ENCODE measurements at places on chromosomes 6 and 20. TPM values are rescaled to one million over a fixed set of nuclear protein-coding genes. Genes with fewer than 3 reads are reported as not detected.

- DNase-seq, result no peak
Observed at GRCh38 chr6:2158596-2159271, 86.7 kb downstream of the GMDS start.

DNA sequence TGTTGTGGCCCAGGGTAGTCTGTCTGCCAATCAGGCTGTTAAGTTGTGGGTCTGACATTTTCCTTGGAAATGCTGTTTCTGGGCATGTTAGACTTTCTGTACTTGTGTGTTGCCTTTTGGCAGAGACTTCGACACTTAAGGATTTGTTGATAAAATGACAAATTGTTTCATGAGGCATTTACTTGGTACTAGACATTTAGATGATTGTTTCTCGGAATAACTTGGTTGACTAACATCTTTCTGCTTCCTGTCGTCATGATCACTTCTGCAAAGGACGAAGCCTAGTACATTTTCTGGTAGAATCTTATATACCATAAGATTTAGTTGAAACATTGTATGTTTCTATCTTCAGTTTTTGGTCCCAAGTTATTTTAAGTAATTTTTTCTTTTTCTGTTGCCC, 34.1 kb downstream of the UTRN start:
- DNase-seq, result no peak

The RAMACL gene
- total RNA-seq, result 0.52 TPM

DNA sequence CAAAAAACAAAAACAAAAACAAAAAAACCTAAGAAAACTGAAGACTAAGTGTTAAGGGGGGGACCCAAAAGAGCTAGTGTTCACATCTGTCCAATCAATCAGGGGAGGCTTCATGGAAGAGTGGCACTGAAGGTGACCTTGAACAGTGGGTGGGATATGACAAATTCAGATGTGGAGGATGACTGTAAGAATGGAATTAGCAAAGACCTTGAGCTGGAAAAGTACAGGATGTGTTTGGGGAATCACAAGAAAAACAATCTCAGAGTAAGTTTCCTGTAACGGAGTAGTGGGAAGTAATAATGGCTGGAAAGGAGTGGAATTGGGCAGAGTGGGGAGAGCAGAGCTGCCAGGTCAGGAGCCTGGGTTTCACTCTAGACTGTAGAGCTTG, 2.9 kb upstream of the IER3 start:
- no peak for DNase-seq

The RIPOR3 gene
- total RNA-seq, result 4.7 TPM

The MYB gene
- total RNA-seq, result 0.16 TPM

DNA sequence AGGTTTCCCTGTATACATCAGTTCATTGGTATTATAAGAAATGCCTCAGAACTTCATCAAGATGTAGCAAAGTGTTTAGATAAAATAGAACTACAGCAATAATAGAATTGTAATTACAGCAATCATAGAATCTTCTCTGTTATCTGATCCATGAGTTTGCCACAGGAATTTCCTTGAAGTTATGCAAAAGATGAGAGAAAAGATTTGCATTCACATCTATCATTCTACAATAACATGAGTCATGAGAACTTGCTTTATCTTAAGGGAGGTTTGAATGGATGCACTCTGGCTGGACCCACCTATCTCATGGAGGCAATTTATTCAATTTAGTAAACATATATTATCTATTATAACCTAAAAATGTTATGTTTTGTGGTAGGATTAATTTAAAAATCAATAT, 329.8 kb upstream of the EPHA7 start:
- no peak for DNase-seq

- DNase-seq, result no peak
Observed at GRCh38 chr20:23955896-23956295, 32.7 kb downstream of the GGTLC1 start.

- peak; percentile 46 for DNase-seq
Observed at GRCh38 chr20:25323496-25324246, 67.0 kb downstream of the ABHD12 start.

DNA sequence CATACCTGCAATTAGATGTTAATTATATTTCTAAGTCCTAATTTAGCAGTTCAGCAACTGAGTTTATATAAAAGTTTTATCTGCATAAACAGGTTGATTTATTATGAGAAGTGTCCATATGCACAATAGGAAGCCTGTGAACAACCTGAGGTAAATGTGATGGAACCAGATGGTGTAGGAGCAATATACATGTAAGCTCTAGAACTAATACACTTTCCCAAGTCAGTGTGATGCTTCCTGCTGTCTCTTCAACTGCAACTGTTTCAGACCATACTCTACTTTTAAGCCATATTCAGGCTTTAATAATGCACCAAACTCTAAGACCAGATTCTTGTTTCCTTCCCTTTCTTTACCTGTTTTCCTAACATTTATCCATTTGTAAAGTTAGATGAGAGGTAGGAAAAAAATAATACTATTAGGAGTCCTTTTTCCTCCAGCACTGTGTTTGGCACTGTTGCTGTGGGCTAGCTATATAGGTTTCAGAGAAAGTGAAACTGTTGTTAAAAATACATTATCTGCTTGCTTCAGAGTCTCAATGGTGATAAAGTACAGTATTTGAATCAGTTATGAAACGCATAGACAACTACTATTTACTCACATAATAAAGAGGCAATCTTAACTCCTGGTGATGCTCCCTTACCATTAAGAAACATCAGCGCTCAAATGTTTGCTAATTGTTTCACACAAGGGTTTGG, 1009.3 kb downstream of the GRIK2 start:
- DNase-seq, result no peak

The ANKRD66 gene
- total RNA-seq, result not detected

The DNAJC5 gene
- 41.2 TPM for total RNA-seq

GRCh38 chr6:92404281-92404680, 1015.1 kb downstream of the EPHA7 start:
- DNase-seq, result no peak

DNA sequence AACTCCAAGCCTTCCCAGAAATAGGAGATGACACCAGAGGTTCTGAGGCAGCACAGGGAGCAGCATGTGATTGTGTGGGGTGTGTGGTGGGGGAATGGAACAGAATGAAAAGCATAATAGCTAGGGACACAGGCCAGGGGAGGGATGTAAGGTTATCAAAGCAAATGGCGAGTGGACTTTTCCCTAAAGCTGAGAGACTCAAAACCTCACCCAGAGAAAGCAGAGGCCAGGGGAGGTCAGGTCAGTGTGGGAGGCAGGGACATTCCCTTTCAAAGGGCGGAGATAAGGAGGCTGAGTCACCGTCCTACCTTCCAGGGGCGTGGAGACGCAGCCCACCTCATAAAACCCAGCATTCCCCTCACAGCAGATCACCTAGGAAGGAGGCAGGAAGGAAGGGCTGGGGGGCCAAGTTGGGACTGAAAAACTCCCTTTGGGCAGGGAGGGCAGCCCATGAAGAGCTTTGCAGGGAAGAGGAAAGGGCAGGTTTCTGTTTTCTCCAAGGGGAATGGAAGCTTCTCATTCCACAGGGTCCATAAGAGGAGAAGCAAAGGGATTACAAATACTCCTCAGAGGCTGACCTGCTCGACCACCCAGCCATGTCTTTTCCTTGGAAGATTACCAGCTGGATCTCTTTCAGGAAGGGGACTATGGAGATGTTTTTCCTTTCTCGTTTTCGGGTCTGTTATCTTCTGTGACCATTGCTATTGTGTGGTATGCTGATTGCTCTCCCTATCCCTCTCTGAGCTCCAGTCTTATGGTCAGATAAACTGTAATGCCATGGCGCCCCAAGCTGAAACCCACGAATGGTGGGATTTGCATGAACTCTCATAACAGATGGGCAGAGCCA, 9.6 kb upstream of the LY6G5C start:
- DNase-seq, result no peak

- no peak for DNase-seq
Observed at GRCh38 chr20:7207186-7207798, 439.8 kb downstream of the BMP2 start.

The SRSF12 gene
- total RNA-seq, result not detected

The MCM3 gene
- 20.8 TPM for total RNA-seq

The TUBB2A gene
- 33.8 TPM for total RNA-seq

DNA sequence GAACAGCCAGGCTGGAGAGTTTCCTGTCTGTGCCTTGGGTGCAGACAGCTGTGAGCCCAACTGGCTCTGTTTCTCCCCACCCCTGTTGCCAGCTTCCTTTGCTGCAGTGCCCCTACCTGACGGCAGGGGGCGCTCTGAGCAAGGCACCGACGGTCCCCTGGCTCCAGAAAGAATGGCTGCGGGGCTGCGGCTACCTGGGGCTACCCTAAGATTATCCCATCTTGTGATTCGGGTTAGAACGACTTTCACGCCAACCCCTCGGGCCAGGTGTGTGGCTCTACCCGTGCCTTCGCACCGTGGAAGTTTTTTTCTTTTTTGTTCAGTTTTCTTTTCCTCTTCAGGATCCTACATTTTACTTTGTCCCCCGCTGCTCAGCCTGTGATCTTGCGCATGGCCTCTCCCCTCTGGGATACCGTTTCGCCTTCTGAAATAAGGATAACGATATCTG, 33.4 kb upstream of the AAR2 start:
- DNase-seq, result peak; percentile 59
